Aorta (tissue), 5 donors: ENCODE measurements at places on chromosomes 3 and 15. TPM values are rescaled to one million over a fixed set of nuclear protein-coding genes. Genes with fewer than 3 reads are reported as not detected.

GRCh38 chr3:184691397-184692231 is 20.2 kb downstream of the MAGEF1 start:
- H3K36me3 ChIP-seq = no peaks in the 10 kb centered on the region
- H3K4me1 ChIP-seq = no peaks in the 10 kb centered on the region
- no peak overlapping the region for H3K4me3 ChIP-seq
- no peak overlapping the region for H3K27ac ChIP-seq
- no peaks in the 10 kb centered on the region for H3K27me3 ChIP-seq

- H3K27ac ChIP-seq = no peak overlapping the region
- peaks cover 5% of the 10 kb centered on the region for H3K4me1 ChIP-seq
- H3K36me3 ChIP-seq = no peaks in the 10 kb centered on the region
These were observed 36.9 kb downstream of the LRRFIP2 start for GRCh38 chr3:37137516-37137915.

DNA sequence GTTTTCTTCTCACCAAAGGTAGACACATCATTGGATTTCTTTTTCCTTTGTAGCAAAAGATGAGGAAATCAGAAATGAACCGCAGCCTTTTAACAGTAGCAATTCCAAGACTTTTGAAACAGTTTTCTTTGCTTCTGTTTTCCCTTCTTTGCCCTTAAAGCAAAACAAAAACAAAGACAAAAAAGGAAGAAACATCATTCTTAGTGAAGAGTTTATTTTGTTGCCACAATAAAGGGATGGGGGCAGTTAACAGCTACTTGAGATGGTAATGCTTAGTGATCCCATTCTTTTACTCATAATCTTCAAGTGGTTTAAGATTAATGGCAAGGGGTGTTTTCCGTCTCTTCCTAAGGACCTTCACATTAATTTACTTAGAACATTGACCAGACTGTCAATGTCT is 218.8 kb downstream of the MEIS2 start:
- no peak for DNase-seq
- H3K36me3 ChIP-seq = no peaks in the 10 kb centered on the region
- H3K27me3 ChIP-seq = no peaks in the 10 kb centered on the region

DNA sequence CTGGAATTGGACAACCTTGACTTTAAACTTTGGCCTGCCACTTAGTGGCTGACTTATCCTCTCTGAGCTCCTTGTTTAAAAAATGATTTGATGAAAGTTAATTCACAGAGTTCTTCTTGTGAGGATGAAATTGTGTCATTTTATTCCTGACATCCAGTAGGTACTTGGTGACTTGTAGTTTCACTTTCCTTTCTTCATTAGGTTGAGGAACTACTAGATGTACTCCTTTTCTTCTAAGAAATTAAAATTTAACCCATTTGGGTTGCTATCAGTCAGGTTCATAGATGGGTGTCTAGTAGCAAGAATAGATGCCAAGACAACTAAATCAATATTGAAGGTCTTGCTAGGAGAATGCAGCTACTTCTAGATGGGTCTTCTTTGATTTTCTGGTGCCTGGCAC is 5.2 kb downstream of the NR1D2 start:
- H3K4me3 ChIP-seq = peak overlapping the region; percentile 3
- no peaks in the 10 kb centered on the region for H3K27me3 ChIP-seq
- H3K36me3 ChIP-seq = peaks cover 2% of the 10 kb centered on the region
- no peak overlapping the region for H3K27ac ChIP-seq

Gene MYRIP
- total RNA-seq = 10.3 TPM

DNA sequence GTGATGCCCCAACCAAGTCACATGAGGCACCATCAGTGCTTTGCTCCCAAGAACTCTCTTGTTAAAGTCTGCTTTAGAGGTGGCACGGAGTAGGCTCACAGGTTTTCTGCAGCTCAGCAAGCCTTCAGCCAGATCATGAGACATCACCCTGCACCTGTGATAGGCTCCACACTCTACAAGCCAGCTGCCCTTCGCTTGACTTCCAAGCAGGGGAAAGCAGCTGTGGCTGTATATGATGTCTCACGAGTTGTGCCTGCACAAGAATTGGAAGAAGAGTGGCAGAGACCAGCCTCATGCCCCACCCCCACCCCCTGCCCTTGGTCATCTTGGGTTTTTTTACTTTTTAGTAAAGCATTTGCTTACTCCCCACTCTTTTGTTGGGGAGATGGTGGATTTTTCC is 22.5 kb downstream of the MRPS11 start:
- H3K36me3 ChIP-seq = no peaks in the 10 kb centered on the region
- H3K27ac ChIP-seq = no peak overlapping the region
- H3K4me1 ChIP-seq = no peaks in the 10 kb centered on the region
- H3K27me3 ChIP-seq = no peaks in the 10 kb centered on the region

DNA sequence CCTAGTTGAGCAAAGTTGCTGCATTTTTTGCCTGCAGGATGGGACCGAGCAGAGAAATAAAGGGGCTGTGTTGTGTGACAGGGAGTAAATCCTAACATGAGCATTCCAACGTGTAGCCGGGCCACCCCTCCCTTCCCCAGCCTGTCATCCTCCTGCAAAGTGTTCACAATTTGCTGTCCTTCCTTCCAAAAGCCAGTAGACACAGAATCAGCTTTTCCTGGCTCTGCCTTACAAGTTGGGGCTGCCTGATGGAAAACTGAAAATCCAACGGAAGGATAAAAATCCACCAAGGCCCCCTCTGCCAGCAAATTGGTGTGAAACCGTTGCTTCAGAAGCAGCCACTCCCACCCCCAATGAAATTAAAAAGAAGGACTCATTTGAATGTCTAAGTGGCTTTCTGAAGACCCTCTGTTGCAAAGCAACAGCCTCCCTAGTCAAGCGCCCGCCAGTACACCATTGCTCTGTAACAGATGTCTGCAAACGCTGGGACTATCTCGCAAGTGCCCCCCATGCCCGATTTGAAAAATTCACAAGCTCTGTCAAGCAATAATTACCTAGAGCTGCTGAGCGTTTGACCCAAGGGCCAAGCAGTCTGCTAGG is 665 bp downstream of the FRMD4B start:
- no peaks in the 10 kb centered on the region for H3K36me3 ChIP-seq
- H3K4me3 ChIP-seq = peak overlapping the region; percentile 30
- no peaks in the 10 kb centered on the region for H3K27me3 ChIP-seq
- no peaks in the 10 kb centered on the region for H3K4me1 ChIP-seq
- no peak for DNase-seq
- H3K27ac ChIP-seq = peak overlapping the region; percentile 47

Gene SLC12A8
- 1.4 TPM for total RNA-seq

Gene PLA2G4B
- 6.7 TPM for total RNA-seq

Gene TLR9
- 0.81 TPM for total RNA-seq

Gene LTK
- 0.19 TPM for total RNA-seq

DNA sequence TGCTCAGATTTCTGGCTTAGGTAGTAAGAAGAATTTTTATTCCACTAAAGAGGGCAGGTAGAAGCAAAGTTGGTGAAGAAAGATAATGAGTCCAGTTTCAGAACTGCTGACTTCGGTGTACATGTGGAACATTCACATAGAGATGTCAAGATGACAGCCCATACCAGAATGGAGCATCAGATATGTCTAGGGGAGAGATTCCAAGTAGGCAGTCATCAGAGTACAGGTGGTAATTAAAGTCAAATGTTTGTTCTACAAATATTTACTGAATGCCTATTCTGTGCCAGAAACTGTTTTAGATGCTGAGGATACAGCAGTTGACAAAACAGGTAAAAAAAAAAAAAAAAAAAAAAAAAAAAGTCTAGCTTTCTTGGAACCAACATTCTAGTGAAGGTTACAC is 81.9 kb downstream of the FGF12 start:
- H3K4me3 ChIP-seq = no peak overlapping the region
- no peaks in the 10 kb centered on the region for H3K27me3 ChIP-seq
- no peaks in the 10 kb centered on the region for H3K4me1 ChIP-seq
- H3K27ac ChIP-seq = no peak overlapping the region
- no peaks in the 10 kb centered on the region for H3K36me3 ChIP-seq

Gene CPN2
- total RNA-seq = not detected

DNA sequence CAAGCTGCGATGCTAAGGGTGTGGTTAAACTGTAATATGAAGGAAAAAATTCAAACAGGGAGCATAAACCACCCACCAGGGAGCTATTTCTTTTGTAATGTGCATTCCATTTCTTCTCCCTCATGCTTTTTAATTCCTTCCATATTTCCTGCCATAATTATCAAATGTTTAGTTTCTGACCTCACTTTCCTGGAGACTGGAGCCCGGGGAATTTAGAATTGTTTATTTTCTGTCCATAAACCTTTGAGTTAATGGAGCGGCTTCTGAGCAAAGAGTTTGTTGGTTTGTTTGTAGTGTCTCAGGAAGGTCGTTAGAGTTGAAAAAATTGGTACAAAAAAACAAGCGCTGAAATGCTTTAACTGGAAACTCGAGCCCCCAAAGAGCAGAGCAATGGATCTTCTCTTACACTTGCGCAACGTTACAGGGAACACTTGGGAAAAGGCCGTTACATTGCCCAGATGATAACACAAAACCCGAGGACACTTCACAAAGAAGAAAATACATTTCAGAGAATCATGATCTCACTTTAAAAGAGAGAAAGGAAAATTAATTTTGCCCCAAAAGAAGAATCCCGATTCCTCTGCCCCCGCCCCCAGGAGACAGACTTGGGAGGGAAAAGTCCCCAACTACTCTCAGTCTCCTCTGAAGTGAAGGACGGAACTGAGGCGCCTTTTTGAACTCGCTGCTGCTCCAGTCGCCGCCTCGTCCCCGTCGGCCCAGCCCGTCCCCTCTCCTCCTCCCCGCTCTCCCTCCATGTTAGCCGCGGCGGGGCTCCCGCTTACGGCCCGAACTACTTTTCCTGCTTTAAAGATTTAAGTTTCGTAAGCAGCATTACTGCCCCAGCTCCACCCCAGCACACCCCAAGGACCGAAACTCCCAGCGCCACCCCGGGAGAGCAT is 842 bp downstream of the FSTL1 start:
- peak overlapping the region; percentile 90 for H3K27ac ChIP-seq
- H3K36me3 ChIP-seq = no peaks in the 10 kb centered on the region
- H3K4me3 ChIP-seq = peak overlapping the region; percentile 98
- H3K4me1 ChIP-seq = no peaks in the 10 kb centered on the region
- DNase-seq = peak; percentile 58

Gene SOX14
- total RNA-seq = not detected

DNA sequence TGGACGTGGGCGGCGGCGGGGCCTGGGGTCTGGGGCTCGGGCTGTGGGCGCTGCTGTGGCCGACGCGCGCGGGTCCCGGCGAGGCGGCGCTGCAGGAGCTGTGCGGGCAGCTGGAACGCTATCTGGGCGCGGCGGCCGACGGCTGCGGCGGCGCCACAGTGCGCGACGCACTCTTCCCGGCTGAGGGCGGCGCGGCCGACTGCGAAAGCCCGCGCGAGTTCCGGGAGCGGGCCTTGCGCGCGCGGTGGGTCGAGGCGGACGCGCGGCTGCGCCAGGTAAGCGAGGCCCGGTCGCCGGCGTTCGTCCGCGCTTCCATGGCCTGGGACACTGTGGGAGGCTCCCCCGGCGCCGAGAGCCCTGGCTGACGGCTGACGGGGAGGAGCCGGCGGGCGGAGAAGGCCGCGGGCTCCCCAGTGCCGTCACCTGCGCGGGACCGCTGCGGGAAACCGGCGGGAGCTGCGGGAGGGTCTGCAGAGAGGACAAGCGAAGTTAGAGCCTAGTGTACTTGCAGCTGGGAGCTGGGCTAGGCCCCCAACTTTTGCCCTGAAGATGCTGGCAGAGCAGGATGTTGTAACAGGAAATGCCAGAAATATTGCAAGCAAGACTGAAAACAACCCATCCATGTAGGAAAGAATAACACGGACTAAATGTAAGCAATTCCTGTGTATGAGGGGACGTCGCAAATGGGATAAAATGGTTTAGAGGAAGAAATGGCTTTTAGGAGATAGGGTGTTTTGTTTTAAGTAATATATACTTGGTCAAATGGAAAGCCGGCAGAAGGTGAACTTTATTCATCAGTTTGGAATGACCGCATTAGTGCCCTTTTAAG is 847 bp downstream of the WHAMM start:
- H3K36me3 ChIP-seq = no peaks in the 10 kb centered on the region
- no peaks in the 10 kb centered on the region for H3K4me1 ChIP-seq
- H3K27me3 ChIP-seq = no peaks in the 10 kb centered on the region
- peak; percentile 80 for DNase-seq

DNA sequence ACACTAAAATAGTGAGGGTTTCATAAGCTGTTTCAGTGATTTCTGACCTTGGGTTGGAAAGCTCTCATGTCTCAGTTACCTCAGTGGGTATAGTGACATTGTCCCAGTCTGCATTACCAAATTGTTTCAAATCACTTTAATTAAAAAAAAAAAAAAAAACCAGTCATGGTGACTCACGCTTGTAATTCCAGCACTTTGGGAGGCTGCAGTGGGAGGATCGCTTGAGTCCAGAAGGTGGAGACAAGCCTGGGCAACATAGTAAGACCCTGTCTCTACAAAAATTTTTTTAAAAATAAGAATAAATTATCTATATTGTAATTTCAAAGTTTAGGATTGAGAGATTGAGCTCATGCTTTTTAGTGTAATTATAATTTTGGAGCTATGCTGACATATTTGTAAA is 78.0 kb downstream of the MBNL1 start:
- peaks cover 21% of the 10 kb centered on the region for H3K4me1 ChIP-seq
- no peaks in the 10 kb centered on the region for H3K36me3 ChIP-seq
- no peak overlapping the region for H3K27ac ChIP-seq

GRCh38 chr3:14488286-14489041 is 51.7 kb downstream of the GRIP2 start:
- H3K4me1 ChIP-seq = peaks cover 4% of the 10 kb centered on the region
- peak; percentile 22 for DNase-seq
- no peaks in the 10 kb centered on the region for H3K27me3 ChIP-seq
- no peak overlapping the region for H3K27ac ChIP-seq
